Uterus (tissue), 4 donors: ENCODE measurements at places on chromosomes 16 and 17.

GRCh38 chr16:48907906-48908634 lies 298.1 kb upstream of the N4BP1 start:
- H3K4me3 ChIP-seq: no peak overlapping the region
- no peaks in the 10 kb centered on the region for H3K36me3 ChIP-seq
- DNase-seq: no peak
- H3K27me3 ChIP-seq: no peaks in the 10 kb centered on the region
- no peak overlapping the region for H3K27ac ChIP-seq
- no peaks in the 10 kb centered on the region for H3K4me1 ChIP-seq

GRCh38 chr16:20866145-20866772 lies 33.9 kb downstream of the DCUN1D3 start:
- no peaks in the 10 kb centered on the region for H3K36me3 ChIP-seq
- no peak for DNase-seq
- H3K4me3 ChIP-seq: no peak overlapping the region
- peak overlapping the region; percentile 63 for H3K27ac ChIP-seq
- no peaks in the 10 kb centered on the region for H3K4me1 ChIP-seq
- no peaks in the 10 kb centered on the region for H3K27me3 ChIP-seq

DNA sequence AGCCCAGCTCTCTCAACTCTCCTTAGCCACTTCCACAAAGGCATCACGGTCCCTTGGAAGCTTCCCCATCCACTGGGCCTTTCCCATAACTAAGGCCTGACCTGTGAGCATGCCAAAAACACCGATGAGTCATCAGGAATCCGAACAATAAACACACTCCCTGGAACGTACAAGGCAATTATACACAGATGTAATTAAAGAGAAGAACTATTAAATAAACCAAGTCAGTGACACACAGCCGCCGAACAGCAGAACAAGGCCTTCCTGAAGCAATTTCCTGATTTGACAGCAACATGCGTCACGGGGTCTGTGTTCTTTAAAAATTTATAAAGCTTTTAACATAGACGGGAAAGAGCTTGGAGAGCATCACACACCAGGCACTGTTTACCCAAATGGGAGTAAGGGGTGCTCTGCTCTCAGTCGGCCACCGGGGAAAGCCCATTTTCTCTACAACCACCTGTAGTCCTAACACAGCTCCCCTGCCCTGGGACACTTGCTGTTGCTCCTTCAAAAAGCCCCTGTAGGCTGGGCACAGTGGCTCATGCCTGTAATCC lies 29.4 kb downstream of the COG7 start:
- no peaks in the 10 kb centered on the region for H3K27me3 ChIP-seq
- H3K4me1 ChIP-seq: no peaks in the 10 kb centered on the region
- DNase-seq: peak; percentile 79
- no peak overlapping the region for H3K4me3 ChIP-seq
- H3K27ac ChIP-seq: peak overlapping the region; percentile 98
- H3K36me3 ChIP-seq: no peaks in the 10 kb centered on the region

DNA sequence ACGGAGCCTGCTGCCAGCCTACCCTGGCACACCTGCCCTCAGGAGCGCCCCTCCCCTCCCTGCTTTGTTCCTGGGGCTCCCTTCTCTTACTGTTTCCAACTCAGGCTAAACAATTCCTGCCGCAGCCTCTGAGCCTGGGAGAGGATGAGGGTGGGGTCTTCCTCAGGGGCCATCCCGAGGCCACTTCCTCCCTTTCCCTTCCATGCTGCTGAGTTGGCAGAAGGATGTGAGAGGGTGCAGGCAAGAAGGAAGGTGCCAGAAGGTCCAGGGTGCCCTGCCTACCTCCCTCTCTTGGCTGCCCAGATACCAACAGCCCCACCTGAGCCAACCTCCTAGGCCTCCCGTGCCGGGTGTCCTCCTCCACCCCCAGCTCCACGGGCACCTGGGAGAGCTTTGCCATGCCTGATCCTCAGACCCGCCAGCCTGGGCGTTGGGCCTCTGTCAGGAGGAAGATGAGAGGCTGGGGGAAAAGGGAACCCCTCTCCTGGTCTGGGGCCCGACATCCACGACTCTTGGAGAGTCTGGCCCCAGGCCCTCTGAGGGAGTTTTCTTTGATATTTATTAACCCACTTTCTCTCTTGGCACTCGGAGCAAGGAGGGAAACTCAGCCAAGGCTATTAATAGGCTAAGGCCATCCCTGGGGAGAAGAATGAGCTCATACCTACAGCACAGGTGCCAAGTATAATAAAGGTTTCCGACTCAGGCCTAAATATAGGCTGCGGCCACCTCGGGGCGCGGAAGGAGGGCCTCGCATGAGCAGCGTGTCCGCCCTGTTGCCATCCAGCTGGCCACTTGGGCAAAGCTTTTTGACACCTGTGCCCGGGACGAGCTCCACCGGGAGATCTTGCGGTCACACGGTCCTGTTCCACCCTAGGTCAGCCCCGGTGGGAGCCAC lies 232.0 kb downstream of the ENGASE start:
- H3K36me3 ChIP-seq: no peaks in the 10 kb centered on the region
- no peaks in the 10 kb centered on the region for H3K27me3 ChIP-seq
- H3K4me3 ChIP-seq: no peak overlapping the region

GRCh38 chr16:81515281-81515680 lies 70.7 kb downstream of the CMIP start:
- no peak overlapping the region for H3K4me3 ChIP-seq
- no peaks in the 10 kb centered on the region for H3K27me3 ChIP-seq
- no peak overlapping the region for H3K27ac ChIP-seq

- H3K4me3 ChIP-seq: no peak overlapping the region
- H3K27me3 ChIP-seq: no peaks in the 10 kb centered on the region
- no peaks in the 10 kb centered on the region for H3K36me3 ChIP-seq
- H3K27ac ChIP-seq: peak overlapping the region; percentile 60
- DNase-seq: no peak
- no peaks in the 10 kb centered on the region for H3K4me1 ChIP-seq
Observed at GRCh38 chr16:69712277-69712676, 14.1 kb downstream of the NQO1 start.

DNA sequence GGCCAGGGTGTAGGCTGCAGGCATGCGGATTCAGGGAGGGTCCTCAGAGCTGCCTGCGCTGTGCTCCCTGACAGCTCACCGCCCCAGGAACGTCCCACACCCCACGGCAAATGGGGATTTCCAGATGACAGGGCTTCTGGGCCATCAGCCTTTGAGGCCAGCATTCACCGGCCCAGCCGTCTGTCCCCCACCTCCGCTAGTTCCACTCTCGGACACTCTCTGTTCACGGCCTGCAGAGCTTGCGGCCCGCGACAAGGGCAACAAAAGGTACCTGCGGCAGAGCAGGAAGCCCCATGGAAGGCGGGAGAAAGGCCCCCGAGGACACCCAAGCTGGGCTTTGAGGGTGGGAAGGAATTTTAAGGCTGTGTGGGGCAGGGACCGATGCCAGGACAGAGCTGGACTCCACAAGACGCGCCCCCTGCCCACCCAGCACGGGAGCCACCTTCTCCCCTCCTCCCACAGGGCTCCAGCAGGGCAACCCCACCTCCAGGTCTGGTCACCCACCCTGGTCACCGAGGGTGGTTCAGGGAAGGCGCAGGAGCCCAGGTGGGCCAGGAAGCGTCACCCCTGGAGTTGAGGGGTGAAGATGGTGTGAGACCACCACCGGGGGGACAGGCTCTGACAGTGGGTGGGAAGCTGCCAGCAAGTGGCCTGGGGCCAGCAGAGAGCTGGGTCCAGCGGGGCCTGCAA lies 5.6 kb upstream of the CYBA start:
- no peak for DNase-seq
- H3K27me3 ChIP-seq: no peaks in the 10 kb centered on the region
- no peaks in the 10 kb centered on the region for H3K4me1 ChIP-seq
- H3K27ac ChIP-seq: no peak overlapping the region
- no peak overlapping the region for H3K4me3 ChIP-seq

GRCh38 chr16:69741519-69741918 lies 13.2 kb downstream of the NOB1 start:
- no peaks in the 10 kb centered on the region for H3K27me3 ChIP-seq
- H3K36me3 ChIP-seq: no peaks in the 10 kb centered on the region
- no peak overlapping the region for H3K27ac ChIP-seq
- no peak overlapping the region for H3K4me3 ChIP-seq
- DNase-seq: no peak

DNA sequence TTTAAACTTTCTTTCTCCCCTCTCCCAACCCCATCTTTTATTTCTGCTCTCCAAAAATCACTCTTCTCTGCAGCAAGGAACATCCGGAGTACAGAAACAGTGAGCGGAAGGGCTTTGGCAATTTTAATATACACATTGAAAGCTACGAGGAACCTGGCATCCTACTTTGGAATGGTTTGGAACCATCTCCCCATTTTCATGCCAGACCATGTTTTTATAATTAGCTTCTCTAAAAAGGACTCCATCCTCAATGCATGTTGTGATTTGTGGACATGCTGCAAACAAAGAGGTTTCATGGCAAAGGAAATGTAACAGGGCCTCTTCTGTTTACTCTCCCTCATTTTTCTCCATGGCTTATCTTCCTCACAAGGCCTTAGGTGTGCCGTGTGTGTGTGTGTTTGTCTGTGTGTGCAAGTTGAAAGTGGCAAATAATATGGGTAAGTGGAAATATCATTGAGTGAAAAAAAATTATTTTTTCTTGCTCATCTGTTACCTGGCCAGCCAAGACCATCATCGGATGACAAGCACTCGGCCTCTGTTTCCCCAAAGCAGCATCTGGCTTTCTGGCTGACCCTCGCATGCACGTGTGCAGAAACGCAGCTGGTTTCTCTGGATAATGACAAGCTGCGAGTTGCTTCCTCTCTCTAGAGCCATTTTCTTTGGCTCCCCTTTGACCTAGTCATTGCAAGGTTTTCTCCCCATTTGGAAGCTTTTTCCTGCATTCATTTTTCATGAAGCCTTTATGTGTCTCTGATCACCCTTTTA lies 585.0 kb downstream of the TMEM114 start:
- no peaks in the 10 kb centered on the region for H3K27me3 ChIP-seq
- DNase-seq: no peak

GRCh38 chr17:16906680-16907079 lies 65.2 kb downstream of the TNFRSF13B start:
- H3K27me3 ChIP-seq: no peaks in the 10 kb centered on the region
- no peak overlapping the region for H3K4me3 ChIP-seq
- H3K36me3 ChIP-seq: no peaks in the 10 kb centered on the region
- no peaks in the 10 kb centered on the region for H3K4me1 ChIP-seq
- no peak overlapping the region for H3K27ac ChIP-seq

GRCh38 chr16:28010671-28011070 lies 52.8 kb downstream of the GSG1L start:
- no peak overlapping the region for H3K4me3 ChIP-seq
- H3K27ac ChIP-seq: no peak overlapping the region
- DNase-seq: no peak
- no peaks in the 10 kb centered on the region for H3K36me3 ChIP-seq
- H3K4me1 ChIP-seq: no peaks in the 10 kb centered on the region

- H3K4me3 ChIP-seq: peak overlapping the region; percentile 95
- no peaks in the 10 kb centered on the region for H3K27me3 ChIP-seq
- peak; percentile 77 for DNase-seq
- H3K27ac ChIP-seq: peak overlapping the region; percentile 96
Observed at GRCh38 chr17:38870259-38871165, 654 bp downstream of the LASP1 start.

- no peaks in the 10 kb centered on the region for H3K27me3 ChIP-seq
- no peak overlapping the region for H3K4me3 ChIP-seq
- no peaks in the 10 kb centered on the region for H3K36me3 ChIP-seq
- H3K4me1 ChIP-seq: peaks cover 8% of the 10 kb centered on the region
Observed at GRCh38 chr16:66510711-66511601, 39.0 kb downstream of the TK2 start.

DNA sequence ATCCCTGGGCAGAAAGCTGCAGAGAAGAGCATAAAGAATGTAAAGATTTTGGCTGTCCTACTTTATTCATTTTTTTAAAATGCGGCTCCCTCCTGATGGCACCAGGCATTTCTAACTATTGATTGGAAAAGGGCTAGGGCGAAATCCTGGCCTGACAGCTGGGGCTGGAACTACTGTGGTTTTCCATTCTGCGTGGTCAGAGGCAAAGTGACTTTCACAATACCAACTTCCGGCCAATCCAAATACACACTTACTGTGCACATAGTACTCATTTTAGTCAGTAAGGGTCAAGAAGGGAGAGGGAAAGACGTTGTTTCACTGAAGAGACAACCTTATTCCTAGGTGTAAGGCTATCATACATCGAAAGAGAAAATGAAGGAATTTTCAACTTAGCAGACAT lies 113.8 kb upstream of the PMFBP1 start:
- no peaks in the 10 kb centered on the region for H3K27me3 ChIP-seq
- H3K27ac ChIP-seq: no peak overlapping the region
- DNase-seq: no peak
- H3K4me1 ChIP-seq: no peaks in the 10 kb centered on the region

GRCh38 chr16:10667239-10667638 lies 27.5 kb downstream of the TEKT5 start:
- H3K27me3 ChIP-seq: no peaks in the 10 kb centered on the region
- H3K27ac ChIP-seq: no peak overlapping the region
- H3K36me3 ChIP-seq: no peaks in the 10 kb centered on the region

DNA sequence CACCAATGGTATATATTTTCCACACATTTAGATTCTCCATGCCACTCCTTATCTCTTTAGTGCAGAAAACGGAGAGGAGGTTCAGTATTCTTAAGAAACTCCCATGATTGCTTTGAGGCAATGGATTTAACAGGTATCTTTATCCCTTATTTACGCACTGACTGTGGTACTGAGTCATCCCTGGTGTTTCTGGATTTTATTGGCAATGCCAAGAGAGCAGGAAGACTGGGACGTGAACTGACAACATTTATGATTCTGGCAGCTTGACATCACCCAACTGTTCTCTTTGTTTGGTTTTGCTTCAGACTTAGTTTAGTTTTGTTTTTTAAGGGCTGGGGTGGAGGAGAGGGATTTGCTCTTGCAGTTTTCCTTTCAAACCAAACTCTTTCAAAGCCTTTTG lies 131.4 kb downstream of the WWOX start:
- H3K4me3 ChIP-seq: no peak overlapping the region
- H3K27ac ChIP-seq: peak overlapping the region; percentile 23
- H3K27me3 ChIP-seq: no peaks in the 10 kb centered on the region
- peak; percentile 50 for DNase-seq
- no peaks in the 10 kb centered on the region for H3K4me1 ChIP-seq

- no peaks in the 10 kb centered on the region for H3K36me3 ChIP-seq
- no peak overlapping the region for H3K27ac ChIP-seq
- H3K4me3 ChIP-seq: no peak overlapping the region
- no peaks in the 10 kb centered on the region for H3K4me1 ChIP-seq
- no peak for DNase-seq
Observed at GRCh38 chr16:21991621-21992020, 9.3 kb downstream of the PDZD9 start.

DNA sequence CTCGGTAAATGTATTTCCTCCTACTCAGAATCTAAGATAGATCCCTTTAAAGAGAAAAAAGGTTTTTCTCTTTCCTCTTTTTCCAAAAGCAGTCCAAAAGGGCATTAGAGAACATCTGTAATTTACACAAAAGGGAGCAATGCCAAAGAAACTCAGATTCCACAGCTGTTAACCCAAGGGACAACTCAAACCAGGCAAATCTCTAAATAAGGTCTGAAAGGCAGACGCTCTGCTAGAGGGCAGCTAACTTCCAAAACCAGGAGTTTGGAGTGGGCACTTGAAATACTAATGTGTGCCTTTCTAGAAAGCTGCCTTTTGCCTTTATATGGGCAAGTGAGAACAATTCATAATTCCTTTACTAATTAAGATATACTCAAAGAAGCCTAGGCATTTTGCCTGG lies 435.7 kb downstream of the ZFHX3 start:
- peak overlapping the region; percentile 31 for H3K27ac ChIP-seq
- H3K36me3 ChIP-seq: no peaks in the 10 kb centered on the region
- no peaks in the 10 kb centered on the region for H3K27me3 ChIP-seq

GRCh38 chr16:68097088-68097487 lies 11.9 kb downstream of the NFATC3 start:
- no peak for DNase-seq
- no peak overlapping the region for H3K27ac ChIP-seq
- no peak overlapping the region for H3K4me3 ChIP-seq
